NCI-H82 (cell line): ENCODE measurements at places on chromosomes 11 and 22.

DNA sequence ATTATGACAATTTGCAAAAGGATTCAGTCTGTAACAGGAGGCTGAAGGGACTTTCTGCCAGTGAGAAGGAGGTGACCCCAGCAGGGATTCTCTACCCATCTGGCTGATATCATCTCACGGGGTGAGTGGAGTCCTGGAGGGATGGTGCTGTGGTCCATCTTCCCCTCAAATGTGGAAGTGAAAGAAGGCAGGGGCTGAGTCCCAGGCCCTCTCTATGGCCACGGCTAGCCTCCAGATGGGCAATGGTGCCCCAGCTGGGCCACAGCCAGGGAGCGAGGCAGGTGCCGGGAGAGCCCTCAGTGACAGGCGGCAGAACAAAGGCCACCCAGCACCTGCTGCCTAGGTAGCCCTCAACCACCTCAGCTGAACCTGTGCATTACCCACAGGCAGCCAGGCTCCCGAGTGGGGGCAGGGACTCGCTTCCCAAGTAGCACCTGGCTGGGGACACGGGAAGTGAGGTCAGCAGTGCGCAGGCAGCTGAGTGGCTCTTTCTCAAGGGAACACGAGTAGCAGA lies 6.7 kb downstream of the NECTIN1 start:
- no peak for DNase-seq

- no peak for DNase-seq
Observed at GRCh38 chr11:111665777-111666176, 63.5 kb downstream of the SIK2 start.

DNA sequence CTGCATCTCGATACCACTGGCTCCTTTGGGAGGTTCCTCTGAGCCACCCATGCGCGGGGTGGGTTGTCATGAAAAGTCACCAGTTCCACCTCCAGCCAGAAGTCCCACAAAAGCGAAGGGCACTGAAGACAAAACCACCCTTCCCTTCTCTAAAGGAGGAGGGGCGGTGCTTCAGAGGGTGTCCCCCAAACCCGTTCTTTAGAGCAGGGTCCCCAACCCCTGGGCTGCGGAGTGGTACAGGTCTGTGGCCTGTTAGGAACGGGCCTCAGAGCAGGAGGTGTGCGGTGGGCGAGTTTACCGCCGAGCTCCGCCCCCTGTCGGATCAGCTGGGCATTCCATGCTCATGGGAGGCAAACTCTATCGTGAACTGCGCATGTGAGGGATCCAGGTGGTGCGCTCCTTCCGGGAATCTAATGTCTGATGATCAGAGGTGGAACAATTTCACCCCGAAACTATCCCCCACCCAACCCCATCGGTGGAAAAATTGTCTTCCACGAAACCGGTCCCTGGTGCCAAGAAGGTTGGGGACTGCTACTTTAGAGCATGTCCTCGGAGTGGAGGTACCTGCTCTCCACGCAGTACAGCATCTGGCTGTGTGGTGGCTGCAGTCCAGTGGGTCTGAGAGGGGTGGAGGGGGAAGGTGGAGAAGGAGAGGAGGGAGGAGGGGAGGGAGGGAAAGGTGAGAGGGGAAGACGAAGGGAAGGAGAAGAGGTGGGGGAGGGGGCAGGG lies 72.9 kb upstream of the SEPTIN5 start:
- DNase-seq: peak; percentile 73

GRCh38 chr11:115643549-115644270 lies 139.5 kb upstream of the CADM1 start:
- no peak for DNase-seq

- no peak for DNase-seq
Observed at GRCh38 chr22:19064354-19065054, 57.7 kb downstream of the DGCR2 start.

- no peak for DNase-seq
Observed at GRCh38 chr22:29200901-29201300, 4.8 kb upstream of the EMID1 start.

DNA sequence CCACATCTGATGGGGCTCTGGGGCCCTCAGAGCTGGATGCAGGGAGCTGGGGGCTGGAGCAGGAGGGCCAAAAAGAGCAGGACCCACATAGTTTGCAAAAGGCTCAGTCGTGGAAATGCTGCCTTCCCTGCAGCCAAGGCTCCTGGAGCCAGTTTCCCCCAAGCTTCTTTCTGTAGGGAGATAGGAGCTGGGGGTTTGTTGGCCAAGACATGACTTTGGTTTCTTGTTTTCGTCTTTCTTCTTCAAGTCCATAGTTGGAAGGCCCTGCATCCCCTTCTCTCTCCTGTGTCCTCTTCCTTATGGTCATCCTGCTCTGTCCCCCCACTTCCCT lies 36.3 kb downstream of the IGF2 start:
- no peak for DNase-seq

GRCh38 chr11:3867209-3868091 lies 12.0 kb downstream of the STIM1 start:
- DNase-seq: no peak

GRCh38 chr11:68314203-68315170 lies 2.1 kb downstream of the LRP5 start:
- DNase-seq: peak; percentile 16

GRCh38 chr11:118882491-118882890 lies 1.2 kb upstream of the CXCR5 start:
- DNase-seq: no peak

DNA sequence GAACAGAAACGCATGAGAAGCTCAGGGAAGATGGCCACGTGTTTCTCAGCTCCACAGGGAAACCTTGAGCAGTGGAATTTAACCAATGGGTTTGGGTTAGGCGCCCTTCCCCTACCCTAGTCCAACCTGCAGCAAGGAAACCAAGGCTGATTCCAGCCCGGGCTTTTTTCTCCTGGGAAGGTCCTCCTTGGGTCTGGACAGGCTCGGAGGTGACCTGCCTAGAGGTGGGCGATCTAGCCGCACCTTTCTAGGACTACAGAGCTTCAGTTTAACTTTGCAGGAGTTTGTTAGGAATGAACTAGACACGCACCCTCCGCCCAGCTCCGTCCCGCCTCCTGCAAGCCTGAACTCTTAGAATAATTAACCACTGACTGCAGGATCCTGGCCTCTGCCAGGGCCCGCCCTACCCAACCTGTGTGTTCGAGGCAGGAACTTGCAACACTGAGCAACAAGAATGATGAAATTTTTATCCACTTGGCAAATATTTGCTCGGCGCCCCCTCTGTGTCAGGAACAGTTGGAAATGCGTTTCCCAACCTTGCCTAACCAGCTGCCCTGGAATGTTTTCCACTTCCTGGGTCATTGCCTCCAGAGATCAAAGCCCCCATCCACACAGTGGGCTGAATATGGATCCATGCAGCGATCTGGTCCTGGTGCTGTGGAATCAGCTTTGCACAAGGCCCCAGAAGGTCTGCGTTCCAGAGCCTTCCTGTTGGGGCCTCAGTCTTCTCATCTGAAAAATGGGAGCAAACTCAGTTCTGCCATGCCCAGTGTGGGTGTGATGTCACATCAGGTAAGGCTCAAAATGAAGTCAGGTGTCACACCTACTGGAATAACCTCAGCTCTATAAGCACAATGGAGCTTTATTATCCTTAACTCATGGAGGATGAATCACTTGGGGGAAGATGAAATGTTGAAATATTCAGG lies 13.3 kb downstream of the MPST start:
- DNase-seq: no peak

- no peak for DNase-seq
Observed at GRCh38 chr11:119551420-119552105, 128.6 kb upstream of the THY1 start.

DNA sequence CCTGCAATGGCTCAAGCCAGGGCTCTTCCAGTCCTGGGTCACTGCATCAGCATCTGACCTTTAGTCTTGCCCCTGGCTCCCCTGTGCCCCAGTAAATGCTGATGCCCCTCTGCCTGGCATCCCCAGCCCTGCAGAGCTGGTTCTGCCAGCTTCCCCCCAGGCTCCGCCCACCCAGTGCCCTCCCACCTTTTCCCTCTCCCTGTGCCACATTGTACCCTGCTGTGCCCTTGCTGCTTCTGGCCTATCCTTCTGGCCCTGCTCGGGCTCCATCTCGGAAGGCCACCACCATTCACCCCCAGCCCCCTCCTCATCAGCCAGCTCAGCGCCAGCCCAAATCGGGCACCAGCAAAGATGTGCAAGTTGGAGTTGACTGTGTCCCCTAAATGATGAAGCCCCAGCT lies 7.4 kb downstream of the CAPN5 start:
- no peak for DNase-seq

DNA sequence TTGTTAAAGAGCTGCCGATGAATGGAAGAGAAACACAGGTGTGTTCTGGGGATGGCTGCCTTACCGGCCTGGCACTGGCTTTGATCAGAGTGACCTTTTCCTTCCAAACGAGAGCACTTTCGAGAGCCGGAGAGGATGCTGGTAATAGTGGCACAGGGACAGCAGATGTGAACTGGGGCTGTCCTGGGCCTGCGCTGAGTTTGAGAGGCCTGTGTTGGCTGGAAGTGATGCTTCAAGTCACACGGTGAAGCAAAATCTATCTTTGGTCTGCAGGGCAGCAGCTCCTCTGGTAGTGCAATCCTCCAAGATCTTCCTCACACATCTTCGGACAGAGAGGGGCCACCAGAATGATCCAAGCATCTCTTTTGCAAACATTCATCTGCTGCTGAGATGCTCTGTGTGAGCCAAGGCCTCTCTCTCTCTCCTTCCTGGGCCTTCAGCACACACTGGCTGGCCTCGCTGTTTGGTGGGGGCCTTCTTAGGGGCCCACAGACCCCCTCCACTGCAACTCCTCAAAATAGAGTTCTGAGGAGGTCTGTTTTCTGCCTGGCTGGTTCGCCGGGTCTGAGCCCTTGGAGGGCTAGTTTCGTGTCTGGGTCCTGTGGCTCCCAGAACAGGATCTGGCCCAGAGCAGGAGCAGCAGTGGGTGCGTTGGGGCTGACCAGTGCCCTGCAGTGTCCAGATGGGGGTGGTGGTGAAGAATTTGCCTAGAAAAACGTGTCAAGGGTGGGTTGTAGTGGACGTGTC lies 6.4 kb downstream of the MPPED1 start:
- DNase-seq: no peak

DNA sequence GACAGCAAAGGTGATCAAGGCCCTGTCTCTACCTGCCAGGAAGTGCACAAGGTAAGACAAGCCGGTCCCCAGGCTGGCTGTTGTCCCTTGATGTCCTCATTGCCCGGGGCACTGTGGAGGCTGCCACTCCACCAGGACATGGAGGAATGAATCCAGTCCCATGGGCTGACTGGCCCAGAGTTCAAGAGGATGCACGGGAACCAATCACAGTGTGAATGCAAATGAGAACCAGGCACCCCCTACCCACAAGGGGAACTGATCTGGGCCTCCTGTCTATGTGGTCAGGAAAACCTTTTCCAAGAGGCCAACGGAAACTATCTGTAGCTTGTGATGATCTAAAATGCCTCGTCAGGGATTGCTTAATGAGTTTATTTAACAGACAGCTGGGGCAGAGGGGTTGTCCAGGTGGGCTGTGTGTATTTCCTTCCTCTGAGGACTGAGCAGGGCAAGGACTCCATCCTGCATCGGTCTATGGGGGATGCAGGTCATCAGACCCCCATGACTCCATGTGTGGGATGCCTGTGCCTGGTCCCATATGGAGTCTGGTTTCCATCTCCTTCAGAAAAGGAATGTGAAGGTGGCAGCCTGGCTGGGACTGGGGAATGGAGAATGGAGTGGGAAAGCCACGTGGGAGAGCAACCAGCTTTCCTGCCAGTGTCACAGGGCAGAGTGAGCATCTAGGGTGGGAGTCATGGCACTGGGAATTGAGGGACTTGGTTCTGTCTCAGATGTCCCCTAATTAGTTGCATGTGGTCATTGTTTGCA lies 60.5 kb downstream of the CD82 start:
- DNase-seq: no peak

GRCh38 chr11:105297463-105297862 lies 157.9 kb upstream of the CARD18 start:
- DNase-seq: no peak

DNA sequence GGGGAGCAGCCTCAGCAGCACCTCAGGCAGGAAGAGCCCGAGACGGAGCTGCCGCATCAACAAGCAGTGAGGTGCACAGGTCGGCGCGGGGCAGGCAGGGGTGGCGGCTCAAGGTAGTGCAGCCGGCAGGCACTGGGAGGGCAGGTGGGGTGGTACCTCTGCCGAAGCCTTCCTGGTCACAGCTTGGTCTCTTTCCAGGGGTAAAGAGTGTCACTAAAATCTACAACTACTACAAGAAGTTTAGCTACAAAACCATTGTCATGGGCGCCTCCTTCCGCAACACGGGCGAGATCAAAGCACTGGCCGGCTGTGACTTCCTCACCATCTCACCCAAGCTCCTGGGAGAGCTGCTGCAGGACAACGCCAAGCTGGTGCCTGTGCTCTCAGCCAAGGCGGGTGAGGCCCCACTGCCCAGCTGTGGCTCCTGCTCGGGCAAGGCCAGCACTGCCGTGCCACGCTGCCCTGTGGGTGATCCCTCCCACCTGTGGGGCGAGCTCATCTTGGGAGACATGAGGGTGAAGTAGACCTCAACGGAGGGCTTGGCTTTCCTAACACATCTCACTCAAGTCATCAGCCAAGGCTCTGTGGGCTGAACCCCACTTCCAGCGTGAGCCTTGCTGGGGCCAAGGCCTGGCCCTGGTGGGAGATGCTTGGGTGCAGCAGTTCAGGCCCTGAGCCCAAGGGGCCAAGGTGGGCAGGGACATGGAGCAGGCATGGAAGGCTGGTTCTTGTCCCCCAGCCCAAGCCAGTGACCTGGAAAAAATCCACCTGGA lies 13.6 kb downstream of the GATD1 start:
- DNase-seq: no peak

GRCh38 chr11:1177771-1178090 lies 20.0 kb downstream of the MUC5AC start:
- no peak for DNase-seq

- DNase-seq: peak; percentile 49
Observed at GRCh38 chr11:62601122-62601371, 618 bp downstream of the MTA2 start.

DNA sequence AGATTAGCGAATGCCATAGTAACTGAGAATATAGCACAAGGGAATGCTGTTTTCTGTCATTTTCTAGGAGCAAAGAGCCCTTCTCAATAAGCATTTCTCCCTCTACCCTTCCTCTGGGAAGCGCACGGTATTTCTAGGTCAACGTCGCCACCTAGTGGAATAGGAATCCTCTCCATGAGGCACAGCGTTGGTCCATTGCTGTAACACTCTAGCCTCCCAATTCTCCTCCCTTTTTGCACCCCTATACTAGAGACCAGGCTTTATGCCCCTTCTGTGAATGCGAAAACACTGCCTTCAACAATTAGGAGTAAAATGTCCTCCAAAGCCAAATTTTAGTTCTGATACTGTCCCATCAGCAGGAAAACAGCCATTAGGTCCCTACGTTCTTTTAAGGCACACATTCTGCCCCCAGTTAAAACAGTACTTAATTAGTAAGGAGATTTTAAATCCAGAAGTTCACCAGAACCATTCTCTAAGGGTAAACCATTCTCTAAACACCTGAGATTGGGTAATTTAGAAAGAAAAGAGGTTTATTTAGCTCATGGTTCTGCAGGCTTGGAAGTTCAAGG lies 12.8 kb upstream of the HYLS1 start:
- DNase-seq: peak; percentile 85
